ENCODE measurements at places on chromosomes 11 and 22.

- DNase-seq, result no peak
Measured at GRCh38 chr22:37639070-37639760, at the start of gene SH3BP1. SH3BP1 (plus strand) TSS chr22:37639669; CDS start chr22:37639788, 119 bp downstream.

- DNase-seq, result no peak
Measured at GRCh38 chr11:76085270-76085669, 121.0 kb downstream of the WNT11 start.

DNA sequence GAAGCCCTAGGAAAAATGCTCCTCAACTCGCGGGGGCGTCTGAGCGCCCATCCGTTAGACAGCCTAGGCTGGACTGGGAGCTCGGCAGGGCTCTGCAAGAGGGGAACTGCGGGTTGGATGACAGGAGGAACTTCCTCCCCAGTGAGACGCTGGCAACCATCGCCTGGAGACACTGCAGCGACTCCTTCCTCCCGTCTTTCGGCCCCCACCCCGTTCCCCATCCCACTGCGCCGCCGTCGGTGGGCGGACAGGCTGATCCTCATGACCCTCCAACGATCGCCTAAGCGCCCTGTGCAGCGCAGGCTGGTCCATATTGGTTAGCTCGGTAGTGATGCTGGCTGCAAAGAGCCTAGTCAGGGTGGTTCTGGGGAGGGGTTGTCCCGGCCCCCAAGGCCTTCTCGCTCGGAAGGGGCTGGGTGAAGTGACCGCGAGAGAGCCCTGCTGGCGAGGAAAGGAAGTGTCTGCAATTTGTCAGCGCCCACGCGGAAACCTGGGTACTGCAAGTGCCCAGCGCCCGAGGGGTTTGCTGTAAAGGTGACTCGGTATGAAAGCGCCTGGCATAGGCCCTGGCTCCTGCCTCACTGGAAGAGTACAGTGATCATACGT is 638 bp downstream of the NRGN start:
- no peak for DNase-seq

DNA sequence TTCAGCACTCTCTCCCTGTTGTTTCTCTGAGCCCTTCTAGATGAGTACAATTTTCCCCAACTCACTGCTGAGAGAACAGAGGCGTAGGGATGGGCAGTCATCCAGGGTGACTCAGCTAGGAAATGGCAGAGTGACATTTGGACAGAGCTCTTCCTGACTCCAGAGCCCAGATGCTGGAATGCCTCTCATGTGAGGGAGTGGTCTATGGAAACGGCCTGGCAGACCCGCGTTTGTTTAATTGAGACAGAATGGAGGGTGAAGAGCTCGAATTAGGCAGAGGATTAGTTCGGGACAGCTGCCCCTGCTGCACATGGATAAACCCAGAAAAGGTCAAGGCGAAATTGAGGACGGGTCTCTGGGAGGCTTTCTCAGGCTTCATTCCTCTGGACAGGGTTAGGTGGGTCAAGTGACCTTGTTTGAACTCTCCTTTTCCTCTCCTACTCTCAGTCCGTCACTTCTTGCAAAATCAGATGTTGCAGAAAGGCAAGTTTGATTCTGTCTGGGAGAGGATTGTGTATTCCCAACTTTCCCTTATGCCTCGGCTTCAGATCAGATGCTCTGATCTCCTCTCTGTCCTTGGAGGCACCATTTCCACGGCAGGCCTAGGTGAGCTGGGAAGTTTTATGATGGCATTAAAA is 7.6 kb upstream of the LMO2 start:
- DNase-seq, result no peak

- no peak for DNase-seq
Measured at GRCh38 chr11:65883058-65883761, 3.6 kb downstream of the CTSW start.

- DNase-seq, result no peak
Measured at GRCh38 chr11:45805305-45806071, 539 bp downstream of the SLC35C1 start.

GRCh38 chr11:17638311-17638710 is 81.1 kb upstream of the MYOD1 start:
- no peak for DNase-seq

DNA sequence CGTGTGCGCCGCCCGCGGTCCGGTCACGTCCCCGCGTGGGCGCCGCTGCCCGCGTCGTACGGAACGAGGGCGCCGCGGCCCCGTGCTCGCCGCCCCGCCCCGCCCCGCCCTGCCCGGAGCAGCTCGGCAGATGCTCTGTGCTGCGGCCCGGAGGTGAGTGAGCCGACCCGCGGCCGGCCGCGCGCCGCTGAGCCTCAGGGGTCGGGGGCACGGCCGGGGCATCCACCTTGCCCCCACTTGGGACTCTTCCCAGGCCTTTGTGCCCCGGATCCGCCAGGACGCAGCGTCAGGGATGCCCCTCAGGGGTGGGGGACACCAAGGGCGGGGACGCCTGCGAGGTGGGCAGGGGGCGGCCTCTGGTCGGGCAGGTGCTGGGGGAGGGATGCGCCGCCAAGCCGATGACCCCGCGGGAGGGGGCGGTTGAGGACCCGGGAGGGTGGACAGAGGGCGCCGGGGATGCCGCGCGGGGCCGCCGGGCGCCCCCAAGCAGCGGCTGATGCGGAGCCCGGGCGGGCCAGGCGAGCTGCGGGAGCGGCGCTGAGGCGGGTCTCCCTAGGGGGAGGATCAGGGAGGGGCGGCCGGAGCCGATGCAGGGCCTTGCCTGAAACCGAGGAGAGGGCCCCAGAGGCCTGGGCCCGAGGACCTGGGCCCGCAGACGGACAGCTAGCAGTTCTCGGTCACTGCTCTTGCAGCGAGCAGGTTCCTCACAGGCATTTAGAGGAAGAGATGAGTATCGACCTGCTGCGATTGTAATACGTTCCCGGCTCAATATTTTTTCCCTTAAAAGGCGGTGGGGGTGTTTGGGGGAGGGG is at the start of gene GNAZ:
TSS of gene GNAZ (plus strand) at position 102 of the 812 bp plus-strand sequence. CDS start 25,177 bp downstream, outside the sequence.
- no peak for DNase-seq

DNA sequence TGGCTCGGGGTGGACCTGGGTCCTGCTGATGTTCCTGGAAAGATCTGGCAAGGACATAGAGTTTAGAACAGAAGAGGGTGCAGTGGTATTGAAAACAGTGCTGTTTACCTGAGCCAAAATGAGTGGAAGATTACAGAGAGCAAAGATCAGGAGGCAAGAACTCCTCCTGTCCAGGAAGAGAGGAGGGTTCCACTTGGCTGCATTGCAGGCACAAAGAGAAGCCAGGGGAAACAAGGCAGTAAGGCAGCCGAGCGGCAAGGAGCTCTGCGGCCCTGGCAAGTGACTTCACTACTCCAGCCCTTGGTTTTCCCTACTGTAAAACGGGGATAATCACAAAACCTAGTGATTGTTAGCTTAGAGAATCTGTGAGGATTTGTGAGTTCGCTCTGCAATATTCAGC is 3.7 kb upstream of the PACSIN2 start:
- DNase-seq, result no peak
